Left colon (tissue), 2 donors: ENCODE measurements at places on chromosomes 3 and 15.

GRCh38 chr3:64945171-64945729 lies 257.4 kb upstream of the ADAMTS9 start:
- DNase-seq, result no peak

GRCh38 chr15:33074212-33074611 lies 120.3 kb downstream of the FMN1 start:
- DNase-seq, result no peak

DNA sequence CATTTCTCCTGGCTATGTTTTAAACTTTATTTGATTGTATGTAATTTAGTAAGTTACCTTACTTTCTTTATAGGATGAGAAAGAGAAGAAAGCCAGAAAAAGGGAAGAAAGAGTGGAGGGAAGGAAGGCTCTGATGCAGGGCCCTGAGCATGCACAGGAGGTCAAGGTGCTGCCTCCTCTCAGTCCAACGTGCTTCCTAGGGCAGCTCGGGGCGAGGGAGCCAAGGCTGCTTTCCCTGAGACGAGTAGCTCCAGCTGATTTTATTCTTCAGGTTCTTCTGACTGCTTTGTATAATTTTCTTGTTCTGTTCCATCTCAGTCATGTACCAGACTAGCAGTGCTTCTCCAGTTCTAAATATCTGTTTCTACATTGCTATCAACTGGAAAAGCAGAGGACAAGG lies 3.4 kb downstream of the CORO2B start:
- no peak for DNase-seq

GRCh38 chr3:132723024-132723950 lies 1.1 kb upstream of the NPHP3 start:
- no peak for DNase-seq

GRCh38 chr3:11074011-11074410 lies 80.3 kb upstream of the HRH1 start:
- no peak for DNase-seq
